ENCODE measurements at places on chromosomes 4 and X. TPM values are rescaled to one million over a fixed set of nuclear protein-coding genes. Genes with fewer than 3 reads are reported as not detected.

DNA sequence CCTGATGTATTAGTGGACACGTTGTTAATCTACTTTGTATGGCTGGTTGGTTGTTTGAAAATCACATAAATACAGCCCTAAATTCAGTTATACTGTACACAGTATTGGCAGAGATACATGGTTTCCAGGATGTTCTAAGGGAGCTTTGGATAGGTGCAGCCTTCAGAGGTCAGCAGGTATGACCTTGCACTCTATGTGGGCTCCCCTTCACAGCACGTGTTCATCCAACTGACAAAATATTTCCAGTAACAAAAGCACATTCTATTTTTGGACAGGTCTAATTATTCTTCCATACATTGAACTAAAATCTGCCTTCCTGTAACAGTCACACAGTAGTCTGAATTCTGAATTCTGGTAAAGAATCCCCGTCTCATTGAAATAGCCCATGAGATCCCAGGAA is 92.8 kb upstream of the RAPGEF2 start:
- no peak for DNase-seq

GRCh38 chrX:24242649-24243175 is 71.2 kb downstream of the SUPT20HL2 start:
- DNase-seq: no peak

- DNase-seq: no peak
Measured at GRCh38 chrX:154091678-154092077, 5.8 kb downstream of the MECP2 start.

PAGE5 gene
- total RNA-seq: not detected

GPR101 gene
- total RNA-seq: not detected

GRCh38 chrX:13463608-13464007 is 105.8 kb upstream of the EGFL6 start:
- DNase-seq: no peak

Data from urinary bladder (tissue), 4 donors.